IPS DF 6.9 (cell line): ENCODE measurements at places on chromosomes 13 and 19.

- peaks cover 3% of the 10 kb centered on the region; the same call in 1 of the 2 replicates for H3K4me1 ChIP-seq
- H3K27me3 ChIP-seq = no peaks in the 10 kb centered on the region
- H3K36me3 ChIP-seq = no peaks in the 10 kb centered on the region
- no peak overlapping the region for H3K4me3 ChIP-seq
- no peak for DNase-seq
- H3K27ac ChIP-seq = no peak overlapping the region
These were observed 36.5 kb upstream of the OLFM4 start for GRCh38 chr13:52992110-52992509.

- no peak overlapping the region for H3K27ac ChIP-seq
- no peaks in the 10 kb centered on the region for H3K27me3 ChIP-seq
- H3K36me3 ChIP-seq = no peaks in the 10 kb centered on the region
- H3K4me1 ChIP-seq = no peaks in the 10 kb centered on the region
- H3K4me3 ChIP-seq = no peak overlapping the region
These were observed 16.8 kb downstream of the LHFPL6 start for GRCh38 chr13:39586151-39586550.

GRCh38 chr13:67048084-67048820 lies 181.9 kb downstream of the PCDH9 start:
- H3K4me3 ChIP-seq = no peak overlapping the region
- H3K36me3 ChIP-seq = no peaks in the 10 kb centered on the region
- no peak overlapping the region for H3K27ac ChIP-seq

DNA sequence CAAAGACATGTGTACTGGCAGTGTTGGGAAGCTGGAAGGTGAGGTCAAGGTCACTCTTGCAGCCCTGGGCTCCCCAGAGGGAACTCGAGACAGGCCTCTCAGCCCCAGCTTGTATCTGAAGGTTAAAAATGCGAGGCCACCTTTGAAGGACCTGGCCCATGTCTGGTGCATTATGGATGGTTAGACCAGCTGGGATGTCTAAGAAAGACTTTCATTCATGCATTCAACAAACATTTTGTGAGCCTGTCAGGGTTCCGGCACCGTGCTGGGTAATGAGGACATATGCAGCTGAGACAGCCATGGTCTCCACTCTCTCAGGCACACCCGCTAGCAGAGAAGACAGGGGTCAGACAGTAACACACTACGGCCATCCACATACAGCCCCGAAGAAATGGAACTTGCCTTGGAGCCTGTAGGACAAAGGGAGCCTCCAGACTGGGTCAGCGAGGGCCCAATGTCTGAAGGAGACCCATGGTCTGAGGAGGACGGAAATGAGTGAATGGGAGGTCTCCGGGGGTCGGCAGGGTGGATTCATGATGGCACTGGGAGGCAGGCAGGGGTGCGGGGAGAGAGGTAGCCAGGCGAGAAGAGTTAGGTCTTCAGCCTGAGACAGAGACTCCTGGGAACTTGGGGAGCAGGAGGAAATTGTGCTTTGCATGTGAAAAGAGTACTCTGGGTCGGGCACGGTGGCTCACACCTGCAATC lies 19.0 kb downstream of the VSTM2B start:
- no peak overlapping the region for H3K27ac ChIP-seq
- no peaks in the 10 kb centered on the region for H3K27me3 ChIP-seq
- DNase-seq = no peak
- H3K36me3 ChIP-seq = no peaks in the 10 kb centered on the region
- no peak overlapping the region for H3K4me3 ChIP-seq
